ENCODE measurements at places on chromosomes 1 and 21.
A peak's percentile ranks its signal among the peaks of the same experiment; 100 is the strongest.

DNA sequence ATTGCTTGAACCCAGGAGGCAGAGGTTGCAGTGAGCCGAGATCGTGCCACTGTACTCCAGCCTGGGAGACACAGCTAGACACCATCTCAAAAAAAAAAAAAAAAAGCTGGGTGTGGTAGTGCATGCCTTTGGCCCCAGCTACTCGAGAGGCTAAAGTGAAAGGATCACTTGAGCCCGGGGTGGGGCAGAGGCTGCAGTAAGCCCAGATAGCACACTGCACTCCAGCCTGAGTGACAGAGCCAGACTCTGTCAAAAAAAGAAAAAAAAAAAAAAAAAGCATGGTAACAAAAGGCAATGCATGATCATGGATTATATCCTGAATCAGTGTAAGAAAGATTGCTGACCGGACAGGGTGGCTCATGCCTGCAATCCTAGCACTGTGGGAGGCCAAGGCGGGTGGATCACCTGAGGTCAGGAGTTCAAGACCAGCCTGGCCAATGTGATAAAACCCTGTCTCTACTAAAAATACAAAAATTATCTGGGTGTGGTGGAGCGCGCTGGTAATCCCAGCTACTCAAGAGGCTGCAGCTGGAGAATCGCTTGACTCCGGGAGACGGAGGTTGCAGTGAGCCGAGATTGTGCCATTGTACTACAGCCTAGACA lies 76.3 kb downstream of the RUSC1 start:
- DNase-seq, result no peak

GRCh38 chr21:28928578-28929420 lies 63.9 kb downstream of the LTN1 start:
- DNase-seq, result no peak

DNA sequence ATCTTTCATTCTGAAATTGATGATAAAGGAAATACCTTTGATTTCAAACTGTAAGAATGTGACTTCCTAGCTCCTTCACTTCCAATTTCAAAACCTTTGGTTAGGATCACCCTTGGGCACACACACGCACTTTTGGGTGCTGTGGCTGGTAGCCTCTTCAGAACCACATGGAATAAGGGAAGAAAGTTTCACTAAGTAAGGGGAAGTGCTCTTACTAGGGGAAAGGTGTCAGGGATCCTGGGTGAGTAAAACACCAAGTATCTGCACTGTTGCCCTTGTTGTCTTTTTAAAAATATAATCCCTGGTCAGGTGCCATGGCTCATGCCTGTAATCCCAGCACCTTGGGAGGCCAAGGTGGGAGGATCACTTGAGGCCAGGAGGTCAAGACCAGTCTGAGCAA lies 132.4 kb downstream of the SDCCAG8 start:
- no peak for DNase-seq

DNA sequence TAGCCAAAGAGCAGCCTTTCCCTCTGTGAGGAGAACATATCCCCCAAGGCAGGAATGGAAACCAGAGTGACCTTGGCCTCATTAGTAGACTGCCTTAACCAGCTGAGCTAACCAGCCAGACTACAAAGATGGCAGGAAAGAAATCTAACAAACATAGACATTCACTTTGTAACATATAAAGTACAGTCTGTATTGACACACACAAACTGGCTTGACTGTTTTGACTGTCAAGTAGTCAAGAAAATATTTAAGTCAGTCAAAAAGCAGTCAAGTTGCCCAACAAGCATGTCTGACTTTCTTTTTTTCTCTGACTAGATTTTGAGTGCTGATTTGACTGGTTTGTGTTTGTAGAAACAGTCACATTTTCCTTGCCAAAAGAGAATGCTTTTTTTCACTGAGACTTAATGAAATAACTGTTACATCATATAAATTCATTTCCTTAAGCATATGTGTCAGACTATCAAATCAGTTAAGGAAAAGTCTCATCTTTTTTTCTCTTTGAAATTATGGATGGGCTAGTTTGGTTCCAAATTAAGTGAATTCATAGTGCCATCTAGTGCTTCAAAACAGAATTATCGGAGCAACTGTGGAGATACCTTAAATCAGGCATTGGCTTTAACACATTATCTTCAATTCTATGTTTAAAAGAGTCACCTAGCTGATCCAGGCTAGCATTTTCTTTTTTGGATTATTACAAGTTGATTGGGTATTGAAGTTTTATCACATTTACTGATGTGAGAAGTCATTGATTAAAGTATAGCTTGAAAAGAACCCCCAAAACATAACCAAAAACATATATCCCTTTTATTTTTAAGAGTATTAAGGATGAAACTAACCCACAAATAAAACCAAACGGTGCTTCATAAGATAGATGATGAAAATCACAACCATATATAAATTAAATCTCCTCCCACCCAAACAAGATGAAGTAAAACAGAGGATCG lies 75.0 kb downstream of the ATP6V1G3 start:
- peak; percentile 73 for DNase-seq

DNA sequence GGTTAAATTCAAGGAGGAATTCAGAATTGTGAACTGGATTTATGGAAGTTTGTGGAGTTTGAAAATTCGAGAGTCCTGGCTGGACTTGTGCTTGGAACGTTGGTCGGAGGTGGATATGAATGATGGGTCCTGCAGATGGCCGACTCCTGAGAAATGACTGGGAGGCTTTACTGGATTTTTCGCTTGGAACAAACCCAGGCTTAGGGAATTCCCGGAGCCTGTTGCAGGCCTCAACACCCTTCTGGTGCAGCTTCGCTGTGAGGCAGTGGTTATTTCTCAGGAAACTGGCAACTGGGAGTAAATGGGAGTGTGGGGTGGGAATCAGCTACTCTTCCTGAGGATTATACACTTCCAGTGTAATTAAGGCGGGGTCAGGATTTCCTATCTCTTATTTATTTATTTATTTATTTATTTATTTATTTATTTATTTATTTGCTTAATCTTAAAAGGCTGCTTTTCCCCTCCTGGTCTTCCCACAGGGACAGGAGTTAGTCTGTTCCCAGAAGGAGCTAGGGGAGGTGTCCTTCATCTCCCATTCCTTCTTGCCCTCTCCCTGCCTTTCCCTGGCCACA lies 21.1 kb downstream of the MAPKAPK2 start:
- no peak for DNase-seq

DNA sequence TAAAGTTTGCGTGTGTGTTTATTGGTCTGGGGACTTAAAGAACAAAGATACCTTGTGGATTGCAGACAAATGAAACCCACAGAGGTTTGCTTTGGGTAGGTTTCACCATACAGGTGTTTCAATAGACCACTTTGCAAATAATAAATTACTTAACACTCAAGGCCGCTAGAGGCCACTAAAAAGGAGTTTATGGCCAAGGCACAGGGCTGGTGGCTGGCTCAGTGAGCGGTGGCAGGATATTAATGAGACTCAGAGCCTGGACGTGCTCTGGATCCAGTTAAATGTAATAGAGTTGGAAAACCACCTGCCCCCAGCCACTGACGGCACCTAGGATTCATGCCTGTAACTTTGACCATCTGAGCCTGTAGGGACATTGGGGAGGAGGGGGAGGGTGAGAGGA lies 44.5 kb downstream of the LRRC38 start:
- no peak for DNase-seq

DNA sequence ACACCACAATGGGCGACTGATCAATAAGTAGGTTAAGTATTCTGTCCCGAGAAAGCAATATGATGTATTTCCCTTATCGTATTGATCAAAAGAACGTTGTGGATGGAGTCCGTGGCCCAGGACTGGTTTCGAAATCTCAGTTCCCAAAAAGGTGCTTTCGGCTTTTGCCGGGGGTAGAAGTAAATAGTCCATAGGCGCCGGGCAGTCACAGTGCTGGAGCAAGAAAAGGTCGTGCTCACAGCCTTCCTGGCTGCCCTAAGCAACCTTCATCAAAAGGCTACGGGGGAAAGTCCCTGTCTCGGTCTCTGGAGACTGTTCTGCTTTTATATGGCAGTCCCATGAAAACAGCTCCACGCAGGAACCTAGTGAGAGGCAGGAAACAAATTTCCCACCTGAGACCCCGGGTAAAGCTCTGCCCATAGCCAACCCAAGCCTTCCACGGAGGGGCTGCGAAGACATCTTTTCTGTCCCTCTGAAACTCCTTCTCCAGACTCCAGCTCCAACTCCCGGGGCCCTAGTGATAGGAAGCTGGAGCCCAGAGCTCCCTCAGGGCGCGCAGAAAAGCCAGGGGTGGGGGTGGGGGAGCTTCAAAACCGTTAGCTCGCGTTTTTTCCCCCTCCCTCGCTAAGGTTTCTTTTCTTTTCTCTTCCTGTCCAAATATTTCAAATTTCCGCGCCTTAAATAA lies 7.0 kb downstream of the CDKN2C start:
- DNase-seq, result peak; percentile 49

GRCh38 chr1:58437623-58438022 lies 108.9 kb downstream of the OMA1 start:
- DNase-seq, result no peak

DNA sequence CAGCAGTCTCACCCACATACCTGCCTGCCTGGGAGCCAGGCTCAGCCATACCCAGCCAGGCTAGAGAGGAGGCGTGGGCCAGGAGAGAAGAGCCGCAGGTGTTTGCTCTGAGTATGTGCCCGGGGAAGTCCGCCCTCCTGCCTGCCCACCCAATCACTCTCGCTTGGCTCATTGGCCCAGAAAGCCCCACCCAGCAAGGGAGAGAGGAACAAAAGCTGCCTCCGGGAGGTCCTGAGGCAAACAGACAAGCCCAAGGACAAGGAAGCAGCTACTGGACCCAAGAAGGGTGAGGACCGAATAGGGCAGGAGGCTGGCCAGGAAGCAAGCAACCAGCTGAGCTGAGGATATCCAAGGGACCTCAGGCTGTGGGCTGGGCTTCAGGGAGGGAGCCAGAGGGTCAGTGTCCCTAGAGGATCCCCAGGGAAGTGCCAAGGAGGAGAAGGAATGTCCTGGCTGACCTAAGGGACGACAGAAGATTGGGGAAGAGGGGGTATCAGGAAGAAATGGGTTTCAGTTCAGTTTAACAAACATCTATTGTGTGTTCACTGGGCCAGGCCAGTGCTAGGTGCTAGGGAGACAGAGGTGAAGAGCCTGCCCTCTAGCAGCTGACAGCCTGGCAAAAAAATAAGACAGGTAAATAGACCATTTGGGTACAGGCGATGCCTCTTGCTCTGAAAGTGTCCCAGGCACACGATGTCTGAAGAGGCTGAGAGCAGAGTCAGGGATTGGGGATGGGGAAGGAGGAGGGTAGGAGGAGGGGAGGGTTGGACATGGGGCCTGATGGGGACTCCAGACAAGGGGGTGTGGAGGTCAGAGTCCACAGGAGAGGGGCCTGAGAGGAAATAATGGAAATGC lies at the start of gene GJB4:
TSS of gene GJB4 (plus strand) at position 238 of the 855 bp plus-strand sequence. CDS start 1,515 bp downstream, outside the sequence.
- DNase-seq, result no peak

GRCh38 chr1:46183079-46183847 lies 7.0 kb upstream of the P3R3URF start:
- peak; percentile 95 for DNase-seq

DNA sequence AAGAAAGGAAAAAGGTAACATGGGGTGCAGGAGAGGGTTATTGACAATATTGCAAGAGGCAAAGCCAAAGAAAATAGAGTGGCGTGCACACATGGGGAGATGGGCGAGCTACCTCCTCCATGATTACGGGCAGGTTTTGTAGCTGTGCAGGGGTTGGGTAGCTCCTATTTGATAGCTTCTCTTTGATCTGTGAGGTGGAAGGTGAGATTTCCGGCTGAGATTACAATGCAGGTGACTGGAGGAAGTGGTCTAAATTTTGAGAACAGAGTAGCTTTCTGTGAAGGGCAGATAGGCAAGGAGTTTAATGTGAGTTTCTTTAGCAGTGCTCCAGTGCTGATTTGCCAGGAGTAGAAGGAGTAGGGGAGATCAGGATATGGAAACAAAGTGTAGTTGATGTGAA lies 263.4 kb downstream of the PLA2G4A start:
- no peak for DNase-seq
